Fibroblast of upper back skin (primary cell): ENCODE measurements at places on chromosomes 3 and 15.

- no peak for DNase-seq
Observed at GRCh38 chr15:38538328-38539007, 26.1 kb downstream of the RASGRP1 start.

DNA sequence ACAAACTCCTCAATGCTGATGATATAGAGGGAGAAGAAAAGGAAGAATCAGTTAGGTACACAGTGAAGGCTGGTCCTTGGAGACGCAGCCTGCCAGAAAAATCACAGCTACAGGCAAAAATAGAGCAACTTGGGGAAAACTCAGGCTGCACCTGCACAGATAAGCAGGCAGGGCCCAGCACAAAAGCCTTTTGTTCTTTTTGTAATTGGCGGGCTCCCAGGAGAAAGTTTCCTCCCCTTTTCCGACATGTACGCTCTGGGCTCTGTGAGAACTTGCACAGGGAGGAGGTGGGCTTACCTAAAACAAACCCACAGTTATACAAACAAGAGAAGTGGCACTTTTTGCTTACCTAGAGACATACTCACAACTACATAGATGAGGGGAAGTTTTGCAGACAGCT, 813.4 kb upstream of the EPHA6 start:
- DNase-seq, result no peak

DNA sequence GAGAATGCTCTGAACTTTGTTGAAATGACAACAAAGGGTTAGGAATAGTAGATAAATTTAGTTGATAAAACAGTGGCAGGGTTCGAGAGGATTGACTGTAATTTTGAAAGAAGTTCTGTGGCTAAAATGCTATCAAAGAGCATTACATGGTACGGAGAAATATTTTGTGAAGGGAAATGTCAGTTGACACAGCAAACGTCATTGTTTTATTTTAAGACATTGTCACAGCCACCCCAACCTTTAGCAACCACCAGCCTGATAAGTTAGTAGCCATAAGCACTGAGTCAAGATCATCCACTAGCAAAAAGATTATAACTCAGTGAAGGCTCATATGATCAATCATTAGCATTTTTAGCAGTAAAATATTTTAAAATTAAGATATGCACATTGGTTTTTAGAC, 8.7 kb upstream of the ST3GAL6 start:
- no peak for DNase-seq

- no peak for DNase-seq
Observed at GRCh38 chr15:33045066-33045810, 149.3 kb downstream of the FMN1 start.
